Stimulated activated CD8-positive, alpha-beta memory T cell treated with anti-CD3 and anti-CD28 coated beads, Interleukin-7, amount 100 ng/mL, for 1 hour (primary cell): ENCODE measurements at places on chromosomes 1 and 21.
A peak's percentile ranks its signal among the peaks of the same experiment; 100 is the strongest.

DNA sequence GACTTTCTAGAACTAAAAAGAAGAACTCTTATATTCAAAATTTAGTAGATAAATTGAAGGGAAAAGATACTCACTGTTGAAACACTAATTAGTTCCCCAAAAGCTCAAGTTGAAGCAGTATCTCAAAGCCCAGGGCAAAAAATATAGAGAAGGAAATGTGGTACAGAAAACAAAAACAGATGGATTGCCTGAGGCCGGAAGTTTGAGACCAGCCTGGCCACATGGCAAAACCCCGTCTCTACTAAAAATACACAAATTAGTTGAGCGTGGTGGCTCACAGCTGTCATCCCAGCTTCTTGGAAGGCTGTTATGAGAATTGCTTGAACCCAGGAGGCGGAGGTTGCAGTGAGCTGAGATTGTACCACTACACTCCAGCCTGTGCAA, 36.0 kb downstream of the FAM177B start:
- no peak for DNase-seq

- DNase-seq, result no peak
Observed at GRCh38 chr1:98325646-98326440, 335.7 kb upstream of the SNX7 start.

- no peak for DNase-seq
Observed at GRCh38 chr1:22526098-22526497, 37.2 kb upstream of the EPHA8 start.

GRCh38 chr1:67332653-67333529, 25.2 kb downstream of the IL12RB2 start:
- no peak for DNase-seq

- no peak for DNase-seq
Observed at GRCh38 chr1:226989085-226989920, 49.2 kb downstream of the COQ8A start.

- DNase-seq, result no peak
Observed at GRCh38 chr1:169326261-169326955, 41.2 kb downstream of the NME7 start.

- DNase-seq, result no peak
Observed at GRCh38 chr1:27774654-27775053, 1.6 kb downstream of the STX12 start.

- no peak for DNase-seq
Observed at GRCh38 chr1:36735939-36736730, 253.4 kb upstream of the CSF3R start.

GRCh38 chr1:51240084-51240483, 4.0 kb downstream of the RNF11 start:
- no peak for DNase-seq

- DNase-seq, result peak; percentile 5
Observed at GRCh38 chr1:183472488-183473216, at the start of gene SMG7. Gene SMG7, plus strand, starts transcription at chr1:183472499. Its CDS starts 122 bp downstream, at chr1:183472621.

- DNase-seq, result no peak
Observed at GRCh38 chr1:221343607-221344006, 398.3 kb downstream of the DUSP10 start.
